ENCODE measurements at places on chromosomes 16 and 17.
A peak's percentile ranks its signal among the peaks of the same experiment; 100 is the strongest.

DNA sequence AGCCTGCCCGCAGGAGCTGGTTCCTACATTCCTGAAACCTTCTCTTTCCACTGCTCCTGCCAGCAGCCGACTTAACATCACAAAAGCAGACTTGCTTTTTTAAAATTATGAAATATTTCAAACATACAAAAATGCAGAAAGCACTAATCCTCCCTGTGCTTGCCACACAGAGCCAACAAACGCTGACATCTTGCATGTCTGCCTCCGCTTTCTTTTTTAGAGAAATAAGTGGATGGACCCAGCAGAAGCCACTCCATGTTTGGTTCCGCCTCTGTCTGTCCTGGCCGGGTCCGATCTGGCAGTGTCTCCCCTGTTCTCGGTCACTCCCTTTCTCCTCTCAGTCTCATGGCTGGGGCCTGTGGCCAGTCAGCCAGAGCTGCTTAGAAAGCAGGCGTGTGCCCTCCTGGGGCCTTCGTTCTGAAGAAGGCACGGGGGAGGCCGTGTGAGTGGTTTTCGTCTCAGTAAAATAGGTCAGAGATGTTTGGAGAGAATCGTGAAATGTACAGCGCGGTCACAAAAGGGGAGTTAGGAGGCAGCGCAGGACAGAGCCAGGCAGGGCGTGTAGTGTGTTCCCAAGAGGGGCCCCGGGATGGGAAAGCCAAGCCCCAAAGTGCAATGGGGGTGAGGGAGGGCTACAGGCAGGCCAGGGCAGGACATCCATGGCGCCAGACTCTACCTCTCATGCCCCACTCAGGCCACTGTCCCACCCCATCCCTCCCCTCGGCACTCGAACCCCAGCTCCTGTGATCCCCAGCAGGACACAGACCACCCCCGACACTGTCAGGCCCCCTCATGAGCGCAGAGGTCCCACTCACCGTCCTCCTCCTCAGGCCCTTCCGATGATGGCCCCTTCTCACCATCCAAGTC, 23.2 kb downstream of the MXRA7 start:
- DNase-seq: peak; percentile 78

DNA sequence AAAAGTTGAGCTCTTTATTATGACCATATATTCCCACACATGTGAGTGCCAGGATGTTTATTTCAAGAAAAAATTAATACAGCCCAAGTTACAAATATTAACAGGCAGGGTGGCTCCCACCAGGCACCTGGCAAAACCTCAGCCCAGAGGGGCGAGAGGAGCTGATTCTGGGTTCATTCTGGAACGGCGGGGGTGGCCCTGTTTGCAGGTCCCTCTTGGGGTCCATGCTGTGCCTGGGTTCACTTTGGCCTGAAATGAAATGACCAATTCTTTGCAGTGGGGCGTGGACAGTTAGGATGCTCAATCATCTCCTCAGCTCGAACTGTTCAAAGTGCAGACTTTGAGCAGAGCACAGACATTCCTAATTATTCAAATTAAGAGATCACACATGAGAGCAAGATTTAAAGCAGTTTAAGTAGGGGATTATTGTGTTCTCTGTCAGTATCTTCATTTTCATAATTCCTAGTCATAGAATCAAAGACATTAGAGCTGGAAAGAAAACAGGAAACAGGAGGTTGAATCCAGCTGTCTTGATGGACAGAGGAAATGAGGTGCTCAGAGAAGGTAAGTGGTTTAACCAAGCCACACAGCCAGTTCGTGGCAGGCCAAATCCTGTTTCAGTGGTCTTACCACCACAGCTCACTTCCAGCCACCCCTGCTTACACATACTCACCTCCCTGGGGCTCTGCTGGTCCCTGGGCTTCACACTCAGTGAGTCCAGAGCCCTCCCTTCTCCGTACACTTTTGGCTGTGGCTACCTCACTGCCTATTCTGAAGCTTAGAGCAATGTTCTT, 363.9 kb upstream of the TNRC6C start:
- no peak for DNase-seq

GRCh38 chr17:51088287-51088686, 32.4 kb downstream of the SPAG9 start:
- DNase-seq: no peak

DNA sequence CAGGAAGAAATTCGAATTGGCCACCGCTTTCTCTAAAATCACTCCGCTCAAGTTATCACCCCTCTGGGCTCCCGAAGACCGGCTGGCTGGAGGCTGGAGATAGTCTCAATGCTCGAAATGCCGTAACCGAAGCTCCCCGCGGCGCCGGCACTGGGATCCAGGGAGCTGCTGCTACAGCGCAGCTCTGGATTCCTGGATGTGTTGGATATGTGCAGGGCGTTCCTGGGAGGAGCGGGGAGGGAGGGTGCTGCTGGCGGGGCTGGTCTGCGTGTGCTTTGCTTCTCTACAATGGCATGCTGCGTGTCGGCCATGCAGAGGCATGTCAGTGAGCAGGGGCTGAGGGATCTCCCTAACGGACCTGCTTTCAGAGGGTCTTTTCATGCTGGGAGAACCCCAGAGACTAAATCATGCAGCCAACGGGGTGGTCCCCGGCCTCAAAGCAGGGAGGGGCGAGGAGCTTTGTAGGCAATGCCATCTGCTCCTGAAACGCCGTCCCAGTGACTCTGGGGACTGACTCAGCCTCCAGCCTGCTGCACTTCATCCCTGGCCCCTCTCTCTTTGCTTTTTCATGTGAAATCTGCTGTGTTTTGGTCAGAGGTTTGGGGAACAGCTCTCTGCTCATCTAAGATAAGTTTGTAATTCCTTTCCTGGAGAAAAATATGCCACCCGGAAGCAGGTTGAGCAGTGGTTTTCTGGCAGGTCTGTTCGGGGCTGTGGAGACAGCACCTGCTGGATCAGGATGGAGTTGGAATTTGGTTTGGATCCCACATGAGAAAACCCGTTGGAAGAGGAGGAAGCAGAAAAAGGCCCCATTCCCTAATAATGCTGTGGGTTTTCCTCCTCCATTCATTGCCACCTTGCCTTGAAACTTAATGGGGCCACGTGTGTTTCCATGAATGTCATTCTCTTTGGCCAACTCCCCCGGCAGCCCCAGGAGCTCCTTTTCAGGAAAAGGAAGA, 311.4 kb downstream of the SEC14L1 start:
- DNase-seq: peak; percentile 69

GRCh38 chr16:31713945-31714902, 159.4 kb upstream of the ZNF267 start:
- no peak for DNase-seq

DNA sequence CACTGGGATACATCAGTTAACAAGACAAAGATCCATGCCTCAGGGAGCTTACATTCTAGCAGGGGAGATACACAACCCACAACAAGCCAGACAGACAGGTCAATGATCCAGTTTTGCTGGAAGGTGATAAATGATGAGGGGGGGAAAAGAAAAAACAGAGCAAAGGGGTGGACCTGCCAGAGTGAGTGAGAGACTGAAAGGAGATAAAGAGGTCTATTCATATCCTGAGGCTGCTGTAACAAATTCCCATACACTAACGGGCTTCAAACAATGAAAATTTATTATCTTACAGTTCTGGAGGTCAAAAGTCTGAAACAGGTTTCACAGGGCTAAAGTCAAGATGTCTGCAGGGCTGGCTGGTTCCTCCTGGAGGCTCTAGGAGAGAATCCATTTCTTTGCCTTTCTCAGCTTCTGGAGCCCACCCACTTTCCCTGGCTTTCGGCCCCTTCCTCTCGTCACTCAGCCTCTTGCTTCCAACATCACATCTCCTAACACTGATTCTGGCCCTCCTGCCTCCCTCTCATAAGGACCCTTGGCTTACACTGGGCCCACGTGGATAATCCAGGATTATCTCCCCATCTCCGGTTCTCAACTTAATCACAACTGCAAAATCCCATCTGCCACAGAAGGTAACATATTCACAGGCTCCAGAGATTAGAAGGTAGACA, 81.5 kb downstream of the GAS7 start:
- no peak for DNase-seq

DNA sequence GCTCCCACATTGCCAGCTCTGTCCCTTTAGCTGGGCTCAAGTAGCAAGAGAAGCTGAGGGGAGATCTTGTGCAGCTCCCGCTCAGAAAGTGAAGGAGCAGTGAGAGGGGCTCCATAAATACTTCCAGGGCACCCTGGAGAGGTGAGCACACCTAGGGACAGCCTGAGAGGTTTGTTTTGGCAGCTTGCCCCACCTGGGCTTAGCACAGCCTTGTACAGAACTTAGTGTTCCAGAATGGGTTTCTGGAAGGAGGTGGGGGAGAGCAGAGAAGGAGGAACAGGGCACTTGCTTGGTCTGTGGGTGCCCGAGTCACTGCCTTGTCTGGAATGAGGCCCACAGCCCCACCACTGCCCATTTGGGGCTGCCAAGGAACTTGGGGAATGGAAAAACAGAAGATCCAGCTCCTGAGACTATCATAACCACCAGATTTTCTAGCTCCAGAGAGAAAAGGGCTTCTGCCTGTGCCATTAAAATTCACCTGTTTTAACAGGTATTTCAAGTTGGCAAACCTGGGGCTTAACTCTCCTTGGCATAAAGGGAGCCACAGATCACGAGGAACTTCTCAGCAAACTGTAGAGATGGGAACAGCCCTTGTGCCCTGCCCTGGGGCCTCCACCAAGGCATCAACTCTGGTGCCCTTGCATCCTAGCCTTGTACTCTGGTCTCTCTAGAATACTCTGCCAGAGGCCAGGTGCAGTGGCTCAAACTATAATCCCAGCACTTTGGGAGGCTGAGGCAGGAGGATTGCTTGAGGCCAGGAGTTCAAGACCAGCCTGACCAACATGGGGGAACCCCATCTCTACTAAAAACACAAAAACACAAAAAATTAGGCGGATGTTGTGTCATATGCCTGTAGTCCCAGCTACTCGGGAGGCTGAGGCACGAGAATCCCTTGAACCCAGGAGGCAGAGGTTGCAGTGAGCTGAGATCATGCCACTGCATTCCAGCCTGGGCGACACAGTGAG, 1.9 kb downstream of the PRR15L start:
- no peak for DNase-seq

- DNase-seq: no peak
Observed at GRCh38 chr16:2178321-2179106, 17.9 kb downstream of the CASKIN1 start.

DNA sequence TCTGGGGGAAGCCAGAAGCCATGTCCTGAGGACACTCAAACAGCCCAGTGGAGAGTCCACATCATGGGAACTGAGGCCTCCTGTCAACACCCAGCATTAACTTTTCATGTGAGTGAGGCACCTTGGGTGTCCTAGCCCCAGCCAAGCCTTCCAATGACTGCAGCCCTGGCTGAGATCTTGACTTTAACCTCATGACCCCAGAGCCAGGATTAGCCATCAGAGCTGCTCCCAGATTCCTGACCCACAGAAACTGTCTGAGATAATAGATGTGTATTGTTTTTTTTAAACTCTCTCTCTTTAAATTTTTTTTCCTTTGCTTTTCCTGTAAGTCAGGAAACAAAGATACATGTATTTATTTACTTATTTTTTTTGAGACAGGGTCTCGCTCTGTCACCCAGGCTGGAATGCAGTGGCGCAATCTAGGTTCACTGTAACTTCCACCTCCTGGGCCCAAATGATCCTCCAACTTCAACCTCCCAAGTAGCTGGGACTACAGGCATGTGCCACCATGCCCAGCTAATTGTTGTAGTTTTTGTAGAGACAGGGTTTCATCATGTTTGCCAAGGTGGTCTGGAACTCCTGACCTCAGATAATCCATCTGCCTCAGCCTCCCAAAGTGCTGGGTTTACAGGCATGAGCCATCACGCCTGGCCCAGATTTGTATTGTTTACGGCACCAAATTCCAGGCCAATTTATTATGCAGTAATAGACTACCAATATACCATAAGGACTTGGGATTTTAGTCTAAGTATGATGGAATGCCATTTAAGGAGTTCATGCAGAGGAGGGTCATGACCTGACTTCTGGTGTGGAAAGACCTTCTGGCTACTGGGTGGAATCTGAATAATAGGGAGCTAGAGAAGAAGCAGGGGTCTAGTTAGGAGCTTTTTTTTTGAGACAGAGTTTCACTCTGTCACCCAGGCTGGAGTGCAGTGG, 14.0 kb upstream of the TMEM94 start:
- no peak for DNase-seq

GRCh38 chr17:77592106-77592865, 366.2 kb upstream of the TNRC6C start:
- no peak for DNase-seq

GRCh38 chr17:17347956-17348871, 45.0 kb downstream of the NT5M start:
- DNase-seq: no peak

DNA sequence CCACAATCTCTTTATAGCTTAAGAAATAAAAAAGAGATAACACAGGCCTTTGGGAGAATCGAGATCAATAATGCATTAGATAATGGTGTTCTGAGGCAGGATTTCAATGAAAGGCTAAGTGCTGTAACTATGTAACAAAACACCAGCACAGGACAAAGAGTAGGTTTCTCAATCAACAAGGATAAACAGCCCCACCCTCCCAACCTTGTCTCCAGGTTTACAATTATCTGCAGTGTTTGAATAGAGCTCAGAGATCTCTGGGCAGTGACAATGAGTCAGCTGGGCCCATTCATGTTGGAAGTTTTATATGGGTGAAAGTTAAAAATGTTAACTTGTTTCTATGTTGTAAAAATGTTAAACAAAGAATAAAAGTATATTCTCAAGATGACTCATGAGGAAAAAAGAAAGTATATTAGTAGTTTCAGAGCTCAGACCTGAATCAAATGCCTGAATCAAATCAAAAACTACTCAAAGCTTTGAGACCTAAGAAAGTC, 17.0 kb upstream of the KRT20 start:
- no peak for DNase-seq

All from uterus (tissue), 4 donors.